CD4-positive, alpha-beta T cell treated with Interleukin-17A for 1 hour (primary cell): ENCODE measurements at places on chromosomes 6 and 20.

DNA sequence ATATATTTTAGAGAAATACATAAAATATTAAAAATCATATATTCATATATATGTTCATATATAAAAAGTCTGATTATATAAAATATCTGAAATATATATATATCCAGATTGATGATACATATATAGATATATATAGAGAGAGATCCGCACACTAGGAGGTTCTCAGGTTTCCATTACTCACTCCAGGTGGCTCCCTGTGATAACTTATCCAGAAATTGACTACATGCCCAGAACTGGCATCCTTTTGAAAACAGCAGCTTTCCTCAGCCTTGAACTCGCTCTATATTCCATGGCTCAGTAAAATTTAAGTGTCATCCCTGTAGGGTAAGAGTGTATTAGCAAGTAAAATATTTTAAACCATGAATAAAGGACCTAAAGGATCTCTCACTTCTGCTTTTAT, 206.8 kb downstream of the TINAG start:
- no peak for DNase-seq

GRCh38 chr6:168671028-168671862, 230.3 kb downstream of the SMOC2 start:
- no peak for DNase-seq

GRCh38 chr6:13761361-13762036, 49.9 kb upstream of the RANBP9 start:
- DNase-seq = no peak

DNA sequence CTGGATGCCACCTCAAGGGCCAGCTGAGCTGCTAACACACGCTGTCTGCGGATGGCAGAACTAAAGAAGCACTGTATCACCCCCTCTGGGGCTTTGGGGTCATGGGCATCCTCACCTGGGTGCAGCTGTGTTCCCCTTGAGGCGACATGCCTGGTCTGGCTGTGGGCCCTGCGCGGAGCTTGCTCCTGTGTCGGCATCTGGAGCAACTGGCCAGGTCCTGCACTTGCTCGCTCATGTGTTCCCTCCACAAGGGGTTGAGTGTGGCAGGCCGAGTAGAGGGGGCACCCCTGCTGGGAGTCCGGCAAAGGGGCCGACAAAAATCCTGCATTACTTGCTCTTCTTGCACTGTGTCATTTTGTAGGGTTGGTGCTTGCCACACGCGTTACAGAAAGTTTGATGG, 189.0 kb downstream of the CDKAL1 start:
- DNase-seq = no peak

DNA sequence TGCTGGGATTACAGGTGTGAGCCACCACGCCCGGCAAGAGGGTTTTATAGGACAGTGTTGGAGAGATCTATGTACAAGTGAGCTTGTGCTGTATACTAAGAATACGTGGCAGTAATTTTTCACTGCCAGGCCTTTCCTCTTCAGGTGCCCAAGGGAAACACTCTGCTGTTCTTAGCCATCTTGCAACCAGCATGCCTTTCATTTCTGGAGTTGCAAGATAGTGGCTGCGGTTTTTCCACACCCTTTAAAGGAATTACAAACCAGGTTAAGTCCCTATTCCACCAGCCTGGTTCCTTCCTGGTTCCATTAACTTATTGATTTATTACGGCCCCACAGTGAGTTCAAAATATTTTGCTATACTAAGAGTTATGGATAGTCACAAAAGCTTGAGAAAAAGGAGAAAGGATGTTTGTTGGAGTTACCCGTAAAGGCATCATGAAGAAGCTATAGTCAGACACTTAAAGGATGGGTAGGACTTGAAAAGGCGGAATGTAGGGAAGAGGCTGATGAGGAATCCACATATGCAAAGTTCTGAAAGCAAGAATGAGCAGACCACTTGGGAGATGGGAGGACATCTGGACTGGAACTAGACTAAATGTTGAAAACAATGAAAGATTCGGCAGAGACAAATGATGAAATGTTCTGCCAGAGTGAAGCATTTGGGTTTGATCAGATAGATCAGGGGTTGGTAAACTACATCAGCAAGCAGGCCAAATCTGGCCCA, 61.4 kb upstream of the ASIP start:
- DNase-seq = no peak

DNA sequence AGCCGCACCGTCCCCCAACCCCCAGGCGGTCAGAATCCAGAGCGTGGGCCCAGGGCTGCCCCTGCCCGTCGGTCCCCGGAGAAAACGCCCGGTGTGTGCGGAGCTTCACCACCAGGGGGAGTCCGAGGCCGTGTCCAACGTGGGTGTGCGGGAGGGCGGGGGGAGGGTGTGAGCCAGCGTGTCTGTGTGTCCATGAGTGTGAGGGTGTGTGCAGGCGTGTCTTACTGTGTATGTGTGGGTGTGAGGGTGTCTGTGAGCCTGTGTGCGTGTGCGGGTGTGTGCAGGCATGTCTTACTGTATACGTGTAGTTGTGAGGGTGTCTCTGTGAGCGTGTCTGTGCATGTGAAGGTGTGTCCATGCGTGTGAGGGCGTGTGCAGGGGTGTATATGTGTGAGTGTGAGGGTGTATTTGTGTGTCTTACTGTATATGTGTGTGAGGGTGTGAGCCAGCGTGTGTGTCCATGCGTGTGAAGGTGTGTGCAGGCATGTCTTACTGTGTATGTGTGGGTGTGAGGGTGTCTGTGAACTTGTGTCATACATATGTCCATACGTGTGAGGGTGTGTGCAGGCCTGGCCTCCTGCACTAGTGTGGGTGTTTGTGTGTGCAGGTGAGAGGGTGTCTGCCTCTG, 24.6 kb upstream of the GATA5 start:
- peak; percentile 79 for DNase-seq

- no peak for DNase-seq
Measured at GRCh38 chr6:84979541-84979940, 215.1 kb upstream of the TBX18 start.
